ENCODE measurements at places on chromosomes 16 and 17. TPM values are rescaled to one million over a fixed set of nuclear protein-coding genes. Genes with fewer than 3 reads are reported as not detected.

The SPATA22 gene
- total RNA-seq, result not detected

The SNRNP25 gene
- 63.4 TPM for total RNA-seq

The SPN gene
- not detected for total RNA-seq

The ATP2C2 gene
- total RNA-seq, result not detected

The SCARF1 gene
- 0.34 TPM for total RNA-seq

The PMFBP1 gene
- total RNA-seq, result 3.4 TPM

The CES5A gene
- not detected for total RNA-seq

The KLHL10 gene
- total RNA-seq, result not detected

The KRT33B gene
- not detected for total RNA-seq

The USB1 gene
- total RNA-seq, result 21.3 TPM

The HOXB8 gene
- 0.47 TPM for total RNA-seq

DNA sequence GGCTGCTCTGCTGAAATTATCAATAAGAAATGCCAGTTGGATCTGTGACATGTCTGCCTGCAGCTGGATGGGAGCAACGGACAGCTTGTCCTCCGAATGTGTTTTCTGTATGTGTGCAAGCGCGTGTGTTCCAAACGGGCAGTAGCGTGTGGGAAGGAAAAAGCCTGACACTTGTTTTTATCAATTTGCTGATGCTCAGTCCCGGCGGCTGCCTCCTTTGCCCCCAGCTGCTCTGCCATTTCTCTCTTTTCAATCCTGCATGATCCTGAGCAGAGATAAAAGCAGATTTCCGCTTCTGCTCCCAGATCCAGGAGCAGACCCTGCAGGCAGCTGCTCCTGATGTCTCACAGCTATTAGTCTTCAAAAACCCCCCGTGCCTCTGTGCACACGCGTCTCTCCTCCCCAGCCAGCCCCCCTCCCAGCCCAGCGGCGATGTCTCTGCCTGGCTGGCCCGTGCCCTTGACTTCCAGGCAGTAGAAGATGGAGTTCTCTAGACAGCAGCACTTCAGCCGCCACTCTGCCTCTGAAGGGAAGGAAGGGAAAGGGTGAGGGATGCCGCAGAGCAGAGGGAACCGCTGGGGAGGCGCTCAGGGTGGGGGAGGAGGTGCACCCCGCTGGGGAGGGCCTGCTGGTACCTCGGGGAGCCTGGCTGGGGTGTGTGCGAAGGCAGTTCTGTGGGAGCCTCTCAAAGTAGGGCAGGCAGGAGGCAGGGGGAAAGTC, 4.1 kb downstream of the PRCD start:
- DNase-seq, result no peak

GRCh38 chr17:6000426-6000825, 69.8 kb upstream of the WSCD1 start:
- DNase-seq, result no peak

DNA sequence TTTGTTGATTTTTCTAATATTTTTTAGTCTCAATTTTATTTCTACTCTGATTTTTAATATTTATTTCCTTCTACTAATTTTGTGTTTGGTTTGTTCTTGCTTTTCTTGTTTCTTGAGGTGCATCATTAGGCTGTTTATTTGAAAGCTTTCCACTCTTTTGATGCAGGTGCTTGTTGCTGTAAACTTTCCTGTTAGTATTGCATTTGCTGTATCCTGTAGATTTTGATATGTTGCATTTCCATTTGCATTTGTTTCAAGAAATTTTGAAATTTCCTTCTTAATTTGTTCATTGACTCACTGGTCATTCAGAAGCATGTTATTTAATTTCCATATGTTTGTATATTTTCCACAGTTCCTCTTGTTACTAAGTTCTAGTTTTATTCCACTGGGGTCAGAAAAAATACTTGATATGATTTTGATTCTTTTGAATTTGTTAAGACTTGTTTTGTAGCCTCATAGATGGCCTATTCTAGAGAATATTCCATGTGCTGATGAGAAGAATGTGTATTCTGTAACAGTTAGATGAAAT, 43.1 kb upstream of the NACA2 start:
- no peak for DNase-seq

DNA sequence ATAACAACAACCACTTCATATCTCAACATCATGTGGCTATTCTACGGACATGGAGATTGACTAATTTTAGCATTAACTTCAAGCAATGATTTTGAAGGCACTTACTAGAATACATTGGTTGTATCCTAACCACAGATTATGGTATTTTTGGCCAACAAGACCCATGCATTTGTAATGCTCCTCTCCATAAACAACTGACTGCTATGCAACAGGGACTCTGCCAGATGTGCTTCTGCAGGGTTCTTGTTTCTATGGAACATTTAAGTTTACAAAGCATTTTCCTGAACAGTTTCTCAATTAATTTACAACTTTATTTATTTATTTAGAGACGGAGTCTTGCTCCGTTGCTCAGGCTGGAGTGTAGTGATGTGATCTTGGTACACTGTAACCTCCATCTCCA, 178.0 kb downstream of the PARN start:
- DNase-seq, result no peak

- DNase-seq, result peak; percentile 88
These were observed 11.5 kb downstream of the ZNF597 start for GRCh38 chr16:3431779-3432219.

DNA sequence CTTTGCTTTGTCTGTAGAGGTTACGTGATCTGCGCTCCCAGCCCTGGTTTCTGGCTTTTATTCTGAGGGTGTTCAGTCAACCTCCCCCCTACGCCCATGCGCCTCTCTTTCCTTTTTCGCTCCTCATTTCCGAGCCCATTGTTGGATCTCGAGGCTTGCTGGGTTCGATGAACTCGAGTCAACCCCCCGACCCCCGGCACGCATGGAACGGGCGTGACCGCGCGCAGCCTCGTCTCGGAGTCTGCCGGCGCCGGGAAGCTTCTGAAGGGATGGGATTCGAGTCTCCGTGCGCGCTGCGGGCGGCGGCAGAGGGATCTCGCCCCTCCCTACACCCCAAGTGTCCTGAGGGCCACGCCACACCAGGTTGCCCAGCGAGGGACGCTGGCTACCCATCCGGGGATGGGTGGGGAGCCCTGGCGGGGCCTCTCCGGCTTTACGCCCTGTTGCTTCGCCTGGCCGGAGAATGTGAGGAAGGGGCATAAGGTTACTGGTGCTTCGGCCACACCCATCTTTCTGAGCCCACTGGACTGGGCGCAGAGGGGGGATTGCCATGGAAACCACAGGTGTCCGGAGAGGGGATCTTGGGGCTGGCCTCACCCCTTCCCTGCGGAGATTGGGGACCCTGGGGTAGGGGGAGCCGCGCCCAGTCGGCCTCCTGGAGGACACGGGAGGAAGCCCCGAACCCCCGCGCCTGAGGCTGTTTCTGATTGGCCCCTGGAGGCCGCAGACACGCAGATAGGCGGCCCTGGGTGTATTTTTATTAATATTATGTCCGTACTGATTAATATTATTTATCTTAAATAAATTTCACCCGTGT, 1.8 kb downstream of the MAPT start:
- no peak for DNase-seq

DNA sequence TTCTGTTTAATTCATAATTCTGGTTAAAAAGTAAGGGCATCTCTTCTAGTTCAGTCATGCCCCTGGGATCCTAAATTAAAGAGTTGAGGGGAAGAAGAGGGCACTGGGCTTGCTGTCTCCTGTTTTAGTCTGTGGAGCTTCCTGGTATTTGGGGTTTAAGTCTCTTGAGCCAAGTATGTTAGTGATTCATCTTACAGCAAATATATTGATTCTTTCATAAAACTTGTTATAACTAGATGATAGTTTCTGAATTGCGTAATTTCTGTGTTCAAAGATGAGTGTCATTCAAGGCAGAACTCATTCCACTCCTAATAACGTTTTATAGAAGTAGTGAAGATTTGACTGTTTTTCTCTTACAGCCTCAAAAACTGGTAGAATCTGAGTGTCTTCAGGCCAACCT, 1.7 kb downstream of the TXNDC17 start:
- DNase-seq, result no peak

DNA sequence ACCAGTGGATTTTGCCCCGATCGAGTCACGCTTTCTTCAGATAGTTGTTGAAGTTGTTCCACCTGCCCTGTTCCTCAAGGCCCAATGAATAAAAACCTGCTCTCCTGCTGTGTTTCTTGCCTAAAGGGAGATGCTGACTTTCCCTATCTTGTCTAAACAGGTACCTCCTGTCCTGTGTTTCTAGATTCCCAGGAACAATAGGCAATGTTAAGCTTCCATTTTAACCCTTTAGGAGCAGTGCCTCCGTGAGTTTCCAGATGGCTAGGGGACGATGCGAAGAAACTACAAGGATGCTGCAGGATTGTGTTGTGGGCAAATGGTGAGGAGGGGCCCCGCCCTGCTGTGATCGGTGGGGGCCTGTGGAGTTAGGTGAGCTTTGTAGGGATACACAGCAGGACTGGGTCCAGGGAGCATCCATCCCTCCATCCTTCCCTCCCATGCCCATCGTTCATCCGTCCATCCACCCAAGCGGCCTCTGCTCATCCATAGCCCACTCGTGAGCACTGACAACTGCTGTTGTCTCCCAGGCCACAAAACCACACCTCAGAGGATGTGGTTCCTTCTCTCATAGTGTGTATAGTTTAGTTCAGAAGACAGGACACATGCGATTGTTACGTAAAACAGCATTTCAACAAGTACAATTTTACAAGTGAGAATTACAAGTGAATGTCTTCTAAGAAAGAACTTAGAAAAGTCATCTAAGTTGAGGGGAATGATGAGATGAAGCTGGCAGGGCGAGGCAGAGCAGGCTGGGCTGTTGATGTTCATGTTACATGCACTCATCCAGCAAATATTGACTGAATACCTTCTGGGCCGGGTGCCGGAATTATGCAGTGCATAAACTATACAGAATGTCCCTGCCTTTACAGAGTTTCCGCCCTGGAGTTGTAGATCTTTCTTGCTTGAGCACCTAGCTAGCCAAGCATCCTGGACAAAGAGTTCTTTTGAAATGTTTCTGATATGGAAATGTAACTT, 5.2 kb downstream of the ARSG start:
- no peak for DNase-seq

DNA sequence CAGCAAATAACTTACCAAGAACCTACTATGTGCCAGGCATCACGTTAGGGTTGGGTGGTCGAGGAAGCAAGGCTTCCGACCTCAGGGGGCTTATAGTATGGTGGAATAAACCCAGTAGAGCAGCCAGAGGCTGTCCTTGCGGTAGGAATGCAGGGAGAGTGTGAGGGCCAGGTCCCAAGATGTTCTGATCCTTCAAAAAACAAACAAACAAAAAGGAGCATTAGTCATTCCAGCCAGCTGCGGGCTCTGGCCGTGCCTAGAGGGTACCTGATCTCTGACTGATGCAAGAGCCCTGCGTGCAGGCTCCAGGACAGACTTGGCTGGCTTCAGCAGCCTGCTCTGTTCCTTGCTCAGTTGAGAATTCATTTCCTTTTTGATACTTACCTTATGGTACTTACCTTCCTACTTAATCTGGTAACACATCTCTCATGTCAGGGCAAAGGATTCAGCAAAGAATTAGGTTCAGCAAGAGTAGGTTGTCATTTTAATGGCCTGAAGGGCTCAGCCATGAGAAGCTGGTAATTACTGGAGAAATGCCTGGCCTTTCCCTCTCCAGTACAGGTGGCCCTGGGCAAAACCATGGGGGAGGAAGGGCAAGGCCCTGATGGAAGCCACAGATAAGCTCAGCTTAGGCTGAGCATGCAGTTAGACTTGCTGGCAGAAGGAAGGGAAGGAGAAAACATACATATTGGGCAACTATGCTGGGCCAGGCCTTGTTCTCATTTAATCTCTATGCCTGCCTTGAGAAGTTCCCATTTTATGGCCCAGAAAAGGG, 18.4 kb downstream of the CYB5D2 start:
- DNase-seq, result peak; percentile 87

- DNase-seq, result no peak
These were observed 15.1 kb upstream of the RASD1 start for GRCh38 chr17:17511293-17511741.

GRCh38 chr16:87043231-87044031, 273.8 kb downstream of the C16orf95 start:
- DNase-seq, result no peak

GRCh38 chr16:57184887-57185445, 873 bp downstream of the PSME3IP1 start:
- DNase-seq, result no peak

GRCh38 chr17:28240688-28241340, 78.2 kb upstream of the TMEM97 start:
- DNase-seq, result no peak

DNA sequence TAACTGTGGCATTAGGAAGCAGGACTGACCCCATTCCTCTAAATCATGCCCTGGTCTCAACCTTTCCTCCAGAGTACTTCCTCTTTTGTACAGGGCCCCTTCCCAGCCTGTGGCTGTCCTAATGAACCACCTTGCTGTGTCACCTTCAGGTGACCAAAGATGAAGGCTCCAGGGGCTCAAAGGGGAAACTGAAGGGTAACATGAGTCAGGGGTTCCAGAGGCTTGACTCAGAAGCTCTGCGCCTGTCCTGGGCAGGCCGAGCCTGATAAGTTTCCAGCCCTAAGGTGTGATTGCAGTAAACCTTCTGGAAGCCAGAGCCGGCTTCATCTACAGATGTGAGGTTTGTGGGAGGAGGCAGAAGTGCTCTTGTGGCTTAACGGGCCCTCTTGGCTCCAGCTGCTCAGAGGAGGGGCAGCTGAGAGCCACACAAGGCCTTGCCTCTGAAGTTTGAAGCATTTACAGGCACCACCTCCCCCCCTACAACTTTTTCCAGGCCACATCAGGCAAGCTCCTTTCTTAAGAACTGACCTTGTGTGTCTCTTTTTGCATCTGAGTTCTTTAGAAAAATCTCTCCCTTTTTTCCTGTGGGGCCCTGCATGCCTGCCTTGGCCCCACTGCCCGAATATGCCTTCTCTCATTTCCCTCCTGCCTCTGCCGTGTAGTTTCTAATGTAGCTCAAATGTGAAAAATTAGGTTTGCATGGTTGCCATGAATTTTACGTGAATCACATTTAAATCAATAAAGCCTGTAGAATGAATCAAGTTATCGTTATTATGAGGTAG, 149.9 kb downstream of the CLEC16A start:
- DNase-seq, result no peak

- DNase-seq, result no peak
These were observed 421.5 kb downstream of the SLC39A11 start for GRCh38 chr17:72671016-72671415.

GRCh38 chr16:67248401-67249177, at the start of gene SLC9A5:
SLC9A5 (plus strand) TSS chr16:67248979; CDS start chr16:67249015, 36 bp downstream.
- DNase-seq, result no peak
